ENCODE measurements at places on chromosomes 3 and 15.
A peak's percentile ranks its signal among the peaks of the same experiment; 100 is the strongest.

DNA sequence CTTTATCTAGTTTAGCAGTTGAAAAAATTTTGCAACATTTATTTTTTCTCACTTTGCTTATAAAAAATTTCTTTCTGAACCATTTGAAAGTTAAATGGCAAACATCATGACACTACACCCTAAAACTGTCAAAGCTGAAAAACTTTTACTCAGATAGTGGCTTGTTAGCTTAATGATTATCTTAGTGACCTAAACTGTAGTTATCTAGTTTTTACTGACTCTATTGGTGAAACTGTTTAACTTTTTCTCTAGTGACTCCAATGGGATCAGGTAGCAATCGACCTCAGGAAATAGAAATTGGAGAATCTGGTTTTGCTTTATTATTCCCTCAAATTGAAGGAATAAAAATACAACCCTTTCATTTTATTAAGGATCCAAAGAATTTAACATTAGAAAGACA, 13.3 kb downstream of the FBXO22 start:
- no peak for DNase-seq

DNA sequence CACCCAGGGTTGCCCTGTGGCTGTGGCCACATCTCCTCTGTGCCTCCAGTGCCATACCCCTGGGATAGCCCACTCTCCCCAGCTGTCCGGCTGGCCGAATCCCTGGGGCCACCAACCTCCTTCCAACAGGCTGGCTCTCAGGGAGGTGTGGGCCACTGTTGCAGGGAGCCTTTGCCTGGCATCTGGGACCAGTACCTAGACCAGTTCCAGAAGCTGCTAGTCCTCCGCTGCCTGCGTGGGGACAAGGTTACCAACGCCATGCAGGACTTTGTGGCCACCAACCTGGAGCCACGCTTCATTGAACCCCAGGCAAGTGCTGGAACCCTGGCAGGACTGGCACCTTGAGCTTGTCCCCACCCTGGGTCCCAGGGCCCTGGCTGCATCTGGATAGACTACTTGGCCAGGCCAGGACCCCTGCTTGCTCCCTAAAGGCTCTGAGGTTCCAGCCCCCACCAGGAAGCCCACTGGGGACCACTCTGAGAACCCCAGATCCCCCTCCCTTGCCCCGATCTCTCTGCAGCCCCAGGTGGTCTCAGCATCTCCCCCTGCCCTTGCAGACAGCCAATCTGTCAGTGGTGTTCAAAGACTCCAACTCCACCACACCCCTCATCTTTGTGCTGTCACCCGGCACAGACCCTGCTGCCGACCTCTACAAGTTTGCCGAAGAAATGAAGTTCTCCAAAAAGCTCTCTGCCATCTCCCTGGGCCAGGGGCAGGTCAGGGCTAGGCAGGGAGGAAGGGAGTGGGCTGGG, 50.0 kb downstream of the SEMA3G start:
- no peak for DNase-seq

DNA sequence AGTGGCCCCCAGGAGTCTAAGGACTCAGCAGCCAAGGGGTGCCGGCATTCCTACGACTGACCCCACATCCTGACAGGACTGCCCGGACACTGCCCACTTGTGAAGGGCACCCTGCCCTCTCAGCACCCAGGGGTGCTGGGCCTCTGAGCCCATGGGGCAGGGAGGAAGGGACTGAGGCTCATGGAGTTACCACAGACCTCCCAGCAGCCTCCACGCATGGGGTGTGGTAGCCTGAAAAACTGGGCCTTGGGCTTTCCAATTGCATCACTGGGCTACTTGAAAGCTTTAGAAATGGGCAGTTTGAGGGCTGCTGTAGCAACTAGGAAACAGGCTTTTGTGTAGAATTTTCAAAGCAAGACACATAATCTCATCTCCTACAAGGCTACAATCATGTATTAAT, 13.2 kb downstream of the TKT start:
- no peak for DNase-seq

- no peak for DNase-seq
These were observed 138.6 kb downstream of the MEGF11 start for GRCh38 chr15:66114863-66115425.

GRCh38 chr15:40407330-40407990, 1.9 kb downstream of the IVD start:
- no peak for DNase-seq

DNA sequence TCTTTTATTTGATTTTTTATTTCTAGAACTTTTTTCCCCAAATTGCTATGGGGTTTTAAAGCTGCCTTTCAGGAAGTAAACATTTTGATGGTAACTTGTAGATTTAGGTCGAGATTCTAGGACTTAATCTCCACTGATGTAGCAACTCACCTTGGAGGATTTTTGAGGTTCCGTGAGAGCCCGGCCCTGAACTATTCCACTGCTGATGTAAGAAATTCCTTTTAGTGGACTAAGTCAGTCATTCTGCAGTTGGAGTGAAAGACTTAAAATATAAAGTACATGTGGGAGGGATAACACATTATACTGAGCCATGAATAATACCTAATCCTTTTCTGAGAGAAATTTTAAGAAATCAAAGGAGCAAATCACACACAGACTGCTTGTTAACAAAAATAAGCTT, 12.6 kb upstream of the LRRC34 start:
- no peak for DNase-seq

GRCh38 chr15:66063147-66063546, 190.4 kb downstream of the MEGF11 start:
- DNase-seq, result no peak

- no peak for DNase-seq
These were observed 82.6 kb upstream of the ATP11B start for GRCh38 chr3:182710557-182711157.

DNA sequence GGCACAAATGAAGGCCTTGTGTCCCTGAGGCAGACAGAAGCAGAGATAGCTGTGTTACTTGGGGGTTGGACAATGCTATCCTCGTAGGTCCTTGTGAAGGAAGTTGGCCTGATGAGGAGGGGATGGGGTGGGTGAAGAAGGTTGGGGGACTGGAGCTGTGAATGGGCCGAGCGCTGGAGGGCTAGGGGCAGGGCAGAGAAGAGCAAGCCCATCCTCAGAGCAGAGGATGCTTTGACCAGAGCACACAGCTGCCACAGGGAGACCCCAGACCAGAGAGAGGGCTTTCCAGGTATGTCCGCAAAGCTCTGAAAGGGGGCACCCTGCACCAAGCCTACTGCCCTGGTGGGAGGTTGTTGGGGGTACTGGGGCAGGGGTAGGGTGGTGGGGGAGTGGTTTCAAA, 5.7 kb upstream of the TBC1D2B start:
- no peak for DNase-seq

DNA sequence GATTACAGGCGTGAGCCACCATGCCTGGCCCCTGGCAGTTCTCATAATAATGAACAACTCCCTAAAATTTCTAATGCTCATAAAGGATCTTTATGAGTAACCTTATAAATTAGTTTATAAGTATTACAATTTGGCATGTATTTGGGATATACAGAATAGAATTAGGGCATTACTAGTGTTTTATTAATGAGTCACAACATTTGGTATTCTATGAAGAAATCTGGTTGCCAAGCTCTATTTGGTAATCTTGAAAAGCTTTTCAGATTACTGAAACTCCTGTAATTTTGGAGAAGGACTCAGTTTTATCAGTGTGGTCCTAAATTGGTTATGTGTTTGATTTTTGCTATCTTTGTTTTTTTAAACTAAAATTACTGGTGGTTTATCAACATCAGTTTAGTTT, 45.8 kb downstream of the TM6SF1 start:
- DNase-seq, result no peak

GRCh38 chr15:64746921-64747320, 28.5 kb downstream of the RBPMS2 start:
- no peak for DNase-seq

- DNase-seq, result peak; percentile 85
These were observed at the start of gene IFT57 for GRCh38 chr3:108221911-108222852. IFT57 (minus strand) TSS chr3:108222424; CDS start chr3:108222322, 102 bp downstream.

GRCh38 chr3:171712171-171712938, 97.9 kb downstream of the PLD1 start:
- no peak for DNase-seq

DNA sequence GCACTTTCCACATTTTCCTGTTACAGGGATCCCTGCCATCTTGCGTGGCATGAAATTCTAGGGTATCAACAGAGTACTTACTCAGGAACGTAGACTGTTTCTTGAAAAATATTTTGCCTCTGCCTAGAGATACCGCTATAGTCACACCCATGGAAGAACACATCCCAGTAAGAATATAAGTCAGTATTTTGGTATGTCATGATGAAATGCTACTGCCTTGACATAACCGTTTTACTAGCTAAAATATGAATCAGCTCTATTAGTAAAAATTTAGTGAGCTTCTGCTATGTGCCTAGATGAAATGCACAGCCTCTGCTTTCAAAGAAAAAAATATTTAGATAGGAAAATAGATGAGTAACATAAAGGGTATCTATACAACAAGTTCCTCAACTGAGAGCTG, 276.4 kb downstream of the TBC1D5 start:
- no peak for DNase-seq

GRCh38 chr3:190269101-190269500, 53.1 kb downstream of the CLDN1 start:
- DNase-seq, result no peak

- DNase-seq, result no peak
These were observed 121.7 kb downstream of the CHDH start for GRCh38 chr3:53724566-53724965.

- no peak for DNase-seq
These were observed 100.3 kb downstream of the CCNL1 start for GRCh38 chr3:157059661-157060060.
